ENCODE measurements at places on chromosomes 16 and 17. TPM values are rescaled to one million over a fixed set of nuclear protein-coding genes. Genes with fewer than 3 reads are reported as not detected.

FBXW10 gene
- total RNA-seq: 0.70 TPM

CDRT15L2 gene
- not detected for total RNA-seq

ZFP3 gene
- 9.1 TPM for total RNA-seq

C17orf58 gene
- 10.3 TPM for total RNA-seq

TBC1D3L gene
- total RNA-seq: 15.9 TPM

VTN gene
- 2.1 TPM for total RNA-seq

PHF23 gene
- total RNA-seq: 21.4 TPM

BAHCC1 gene
- 35.5 TPM for total RNA-seq

C16orf74 gene
- total RNA-seq: 3.0 TPM

RAB26 gene
- total RNA-seq: 62.6 TPM

CDH8 gene
- total RNA-seq: 83.8 TPM

HAS3 gene
- total RNA-seq: 3.9 TPM

PDIA2 gene
- total RNA-seq: 71.8 TPM

YBX2 gene
- total RNA-seq: 4.1 TPM

CACNG4 gene
- 11.3 TPM for total RNA-seq

FLII gene
- 174 TPM for total RNA-seq

ARL16 gene
- total RNA-seq: 46.5 TPM

NT5C3B gene
- 80.6 TPM for total RNA-seq

TAOK2 gene
- 63.2 TPM for total RNA-seq

PRR35 gene
- total RNA-seq: 0.17 TPM

JUP gene
- total RNA-seq: 26.8 TPM

CACNG3 gene
- 45.8 TPM for total RNA-seq

ACE gene
- total RNA-seq: 9.3 TPM

RHBDL1 gene
- 33.7 TPM for total RNA-seq

IRF8 gene
- total RNA-seq: 19.1 TPM

PRR11 gene
- total RNA-seq: 2.3 TPM

SYCE1L gene
- total RNA-seq: 6.4 TPM

ITGAE gene
- total RNA-seq: 21.0 TPM

ACAP1 gene
- 8.5 TPM for total RNA-seq

SHCBP1 gene
- 3.8 TPM for total RNA-seq

SLC5A2 gene
- total RNA-seq: not detected

CLEC18B gene
- total RNA-seq: 17.1 TPM

ZNF423 gene
- total RNA-seq: 17.5 TPM

KRT32 gene
- total RNA-seq: not detected

MT3 gene
- total RNA-seq: 1,050 TPM

PIGQ gene
- 60.3 TPM for total RNA-seq

TMIGD1 gene
- not detected for total RNA-seq

SCNN1B gene
- not detected for total RNA-seq

HOXB1 gene
- not detected for total RNA-seq

DHRS7C gene
- 0.71 TPM for total RNA-seq

CFAP97D1 gene
- total RNA-seq: 0.42 TPM

C16orf92 gene
- total RNA-seq: not detected

TMEM204 gene
- total RNA-seq: 6.8 TPM

KREMEN2 gene
- total RNA-seq: not detected

BCO1 gene
- 0.44 TPM for total RNA-seq

ASB16 gene
- total RNA-seq: 0.43 TPM

FLOT2 gene
- total RNA-seq: 120 TPM

ETV4 gene
- total RNA-seq: 1.3 TPM

ATAD5 gene
- 2.5 TPM for total RNA-seq

TBC1D26 gene
- total RNA-seq: 1.4 TPM

CDK3 gene
- 6.4 TPM for total RNA-seq

CARD14 gene
- total RNA-seq: 1.8 TPM

SCGB1C2 gene
- total RNA-seq: not detected

RTN4RL1 gene
- 15.5 TPM for total RNA-seq

TPSAB1 gene
- total RNA-seq: not detected

CIBAR2 gene
- not detected for total RNA-seq

KIF2B gene
- not detected for total RNA-seq

JMJD8 gene
- 33.5 TPM for total RNA-seq
